ENCODE measurements at places on chromosomes 11 and 22.
A peak's percentile ranks its signal among the peaks of the same experiment; 100 is the strongest.

DNA sequence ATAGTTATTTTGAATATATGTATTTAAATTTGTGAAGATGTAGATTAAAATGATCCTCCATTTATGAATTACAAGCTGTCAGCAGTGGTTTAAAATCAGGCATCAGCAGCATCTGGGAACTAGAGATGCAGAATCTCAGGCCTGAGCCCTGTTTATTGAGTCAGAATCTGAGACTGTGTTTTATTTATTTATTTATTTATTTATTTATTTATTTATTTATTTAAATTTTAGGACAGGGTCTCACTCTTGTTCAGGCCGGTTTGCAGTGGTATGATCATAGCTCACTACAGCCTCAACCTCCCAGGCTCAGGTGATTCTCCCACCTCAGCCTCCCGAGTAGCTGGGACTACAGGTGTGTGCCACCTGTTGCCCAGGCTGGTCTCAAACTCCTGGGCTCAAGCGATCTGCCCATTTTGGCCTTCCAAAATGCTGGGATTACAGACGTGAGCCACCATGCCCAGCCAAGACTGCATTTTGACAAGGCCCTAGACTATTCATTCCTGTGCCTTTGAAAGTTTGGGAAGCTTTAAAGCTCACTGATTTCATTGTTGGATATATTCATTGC, 70.7 kb downstream of the PPP6R3 start:
- no peak for DNase-seq

GRCh38 chr11:17558025-17558780, 11.1 kb downstream of the OTOG start:
- no peak for DNase-seq

GRCh38 chr11:12066056-12066798, 44.2 kb upstream of the MICAL2 start:
- DNase-seq, result no peak

DNA sequence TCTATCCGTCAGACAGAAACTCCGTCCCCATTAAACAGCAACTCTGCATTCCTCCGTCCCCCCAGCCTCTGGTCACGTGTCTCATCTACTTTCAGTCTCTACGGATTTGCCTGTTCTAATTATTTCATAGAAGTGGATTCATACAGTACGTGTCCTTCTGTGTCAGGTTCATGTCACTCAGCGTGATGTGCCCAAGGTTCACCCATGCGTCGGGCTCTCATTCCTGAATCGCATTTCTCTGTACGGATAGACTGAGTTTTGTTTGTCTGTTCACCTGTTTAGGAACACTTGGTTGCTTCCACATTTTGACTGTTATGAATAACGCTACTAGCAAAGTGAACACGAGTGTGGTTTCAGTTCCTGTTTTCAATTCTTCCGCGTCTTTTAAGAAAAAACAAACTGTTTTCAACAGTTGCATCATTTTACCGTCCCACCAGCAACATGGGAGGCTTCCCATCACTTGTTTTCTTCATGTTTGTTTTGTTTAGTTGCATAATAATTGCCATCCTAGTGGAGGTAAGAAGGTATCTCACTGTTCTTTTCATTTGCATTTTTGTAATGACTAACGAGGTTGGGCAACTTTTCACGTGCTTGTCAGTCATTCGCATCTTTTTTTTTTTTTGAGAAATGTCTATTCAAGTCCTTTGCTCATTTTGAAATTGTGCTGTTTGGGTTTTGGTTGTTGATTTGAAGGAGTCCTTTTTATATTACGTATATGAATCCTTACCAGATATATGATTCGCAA, 8.9 kb upstream of the NLRP6 start:
- no peak for DNase-seq

GRCh38 chr11:102071497-102072472, 24.5 kb downstream of the CFAP300 start:
- DNase-seq, result no peak

- peak; percentile 46 for DNase-seq
Observed at GRCh38 chr22:17777005-17777716, 2.9 kb upstream of the BID start.

GRCh38 chr22:20952544-20953341, 14.3 kb upstream of the AIFM3 start:
- DNase-seq, result no peak

- DNase-seq, result peak; percentile 31
Observed at GRCh38 chr11:134207538-134208239, 16.1 kb downstream of the NCAPD3 start.

DNA sequence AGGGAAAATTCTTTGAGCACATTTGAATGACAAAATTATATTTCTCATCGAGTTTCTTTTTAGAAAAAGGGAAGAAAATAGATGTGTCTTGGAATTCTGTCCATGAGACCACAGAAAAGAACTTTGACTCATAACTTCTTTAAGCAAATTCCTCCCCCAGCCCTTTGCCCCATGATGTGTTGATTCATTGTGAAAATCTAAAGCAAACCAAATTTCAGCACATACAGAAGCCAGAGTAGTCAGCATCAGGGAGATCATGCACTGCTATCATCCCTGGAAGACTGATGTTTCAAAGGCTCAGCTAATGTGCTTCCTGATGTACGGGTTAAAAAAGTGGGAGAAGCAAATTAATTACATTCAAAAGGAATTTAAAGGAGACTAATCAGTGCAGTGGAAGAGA, 159.7 kb downstream of the FAT3 start:
- no peak for DNase-seq

DNA sequence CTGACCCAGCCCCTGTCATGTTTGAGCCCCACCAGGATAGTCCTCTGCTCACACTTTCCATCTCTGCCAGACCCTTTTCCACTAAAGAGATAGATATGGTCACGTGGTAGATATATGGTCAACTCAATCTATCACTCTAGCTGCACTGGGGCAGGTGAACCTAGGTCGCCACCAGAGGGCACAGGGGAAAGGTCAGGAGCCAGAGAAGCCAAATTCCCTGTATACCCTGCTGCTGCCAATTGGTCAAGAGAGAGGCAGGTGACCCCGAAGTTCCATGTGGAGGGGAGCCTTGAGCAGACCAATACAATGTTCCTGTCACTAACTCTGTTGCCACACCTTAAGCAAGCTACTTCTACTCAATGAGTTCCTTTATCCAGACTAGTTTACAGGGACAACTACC, 101.1 kb upstream of the GALNT18 start:
- DNase-seq, result no peak

DNA sequence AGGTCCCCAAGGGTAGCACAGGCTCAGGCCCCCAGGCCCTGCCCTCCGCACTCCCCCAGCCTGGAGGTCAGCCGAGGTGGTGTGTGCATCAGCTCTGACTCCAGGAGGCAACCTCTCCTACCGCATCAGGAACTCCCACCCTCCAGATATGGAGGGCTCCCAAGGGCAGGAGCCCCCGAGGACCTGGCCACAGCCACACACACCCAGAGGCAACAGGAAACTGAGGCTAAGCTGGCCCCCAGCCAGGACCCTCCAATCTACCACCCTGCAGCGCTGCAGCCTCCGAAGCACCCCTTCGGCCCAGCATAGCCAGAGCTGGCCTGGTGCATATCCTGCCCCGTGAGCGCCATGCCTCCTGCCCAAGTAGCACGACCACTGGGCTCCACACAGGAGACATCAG, 104.0 kb downstream of the MED15 start:
- no peak for DNase-seq

GRCh38 chr11:66076561-66076960, 6.5 kb downstream of the PACS1 start:
- no peak for DNase-seq

GRCh38 chr11:106959800-106960199, 58.5 kb downstream of the GUCY1A2 start:
- no peak for DNase-seq

GRCh38 chr22:29837741-29838598, at the start of gene ASCC2:
TSS of gene ASCC2 (minus strand) at chr22:29838274. CDS start at chr22:29832325, 5,949 bp downstream.
- DNase-seq, result peak; percentile 99

DNA sequence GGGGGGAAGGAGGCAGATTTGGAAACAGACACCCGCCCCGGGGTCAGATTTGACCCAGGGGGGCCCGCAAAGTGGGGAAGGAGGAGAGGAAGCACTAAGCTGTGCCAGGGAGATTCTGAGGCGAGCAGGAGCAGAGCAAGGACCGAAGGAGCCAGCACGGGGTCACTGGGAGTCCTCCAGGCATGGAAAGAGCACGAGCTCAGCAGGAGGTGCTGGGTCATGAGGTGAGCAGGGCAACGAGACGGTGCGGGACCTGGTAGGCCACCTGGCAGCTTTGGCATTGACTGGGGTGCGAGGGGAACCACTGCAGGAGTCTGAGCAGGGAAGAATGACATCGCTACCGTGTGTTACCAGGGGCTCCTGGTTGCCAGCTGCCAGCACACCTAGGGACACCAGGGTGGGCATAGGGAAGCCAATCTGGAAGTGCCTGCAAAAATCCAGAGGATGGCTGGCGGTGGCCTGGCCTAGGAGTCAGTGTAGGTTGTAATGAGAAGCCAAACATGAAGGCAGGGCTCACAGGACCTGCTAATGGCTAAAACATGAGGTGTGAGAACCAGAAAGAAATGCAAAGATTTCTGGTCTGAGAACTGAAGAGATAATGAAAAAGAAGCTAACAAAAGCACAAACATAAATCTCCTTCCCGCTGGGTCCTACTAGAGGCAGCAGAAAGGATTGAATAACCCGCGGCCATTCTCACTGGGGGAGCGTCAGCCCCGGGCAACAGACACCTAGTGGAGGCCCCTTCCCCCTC, 63.5 kb downstream of the MICAL3 start:
- no peak for DNase-seq

GRCh38 chr11:67267188-67268080, 1.2 kb downstream of the GRK2 start:
- DNase-seq, result no peak

- DNase-seq, result no peak
Observed at GRCh38 chr22:16968218-16968595, 39.8 kb downstream of the GAB4 start.

DNA sequence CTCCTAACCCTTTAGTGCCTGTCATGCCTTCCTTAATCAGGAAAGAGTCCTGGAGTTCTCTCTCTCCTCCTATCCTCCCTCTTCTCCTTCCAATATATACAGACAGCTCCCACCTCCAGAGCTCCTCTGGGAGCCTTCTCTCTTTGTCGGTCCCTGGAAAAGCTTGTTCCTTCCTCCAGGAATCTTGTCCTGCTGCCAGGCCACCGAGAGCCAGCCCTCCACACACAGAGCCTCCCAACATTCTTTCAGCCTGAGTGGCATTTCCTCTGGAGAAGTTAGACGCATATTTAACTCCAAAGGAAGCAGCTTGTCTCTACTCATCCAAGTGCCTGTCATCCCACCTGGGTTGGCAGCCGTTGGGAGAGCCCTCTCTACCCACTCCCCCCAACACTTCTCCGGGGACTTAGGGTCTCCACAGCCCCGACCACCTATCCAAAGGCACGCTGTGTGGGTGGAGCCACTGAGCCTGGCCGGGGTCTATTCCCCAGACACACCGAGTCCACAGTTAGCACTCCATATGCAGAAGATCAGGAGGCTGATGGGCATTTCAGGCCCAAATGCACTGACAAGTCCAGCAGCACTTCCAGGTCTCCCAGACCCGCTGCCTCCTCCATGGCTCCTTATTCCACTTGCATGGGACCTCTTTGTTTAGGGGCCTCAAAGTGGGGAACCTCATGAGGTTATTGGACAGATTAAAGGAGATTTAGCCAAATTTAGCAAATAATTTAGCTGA, 31.1 kb downstream of the DKK3 start:
- no peak for DNase-seq

- no peak for DNase-seq
Observed at GRCh38 chr11:89279176-89279575, 101.5 kb downstream of the TYR start.

GRCh38 chr11:3046190-3046589, 11.0 kb downstream of the CARS1 start:
- DNase-seq, result no peak
